Endothelial cell (in vitro differentiated cells): ENCODE measurements at places on chromosomes 12 and 14.

DNA sequence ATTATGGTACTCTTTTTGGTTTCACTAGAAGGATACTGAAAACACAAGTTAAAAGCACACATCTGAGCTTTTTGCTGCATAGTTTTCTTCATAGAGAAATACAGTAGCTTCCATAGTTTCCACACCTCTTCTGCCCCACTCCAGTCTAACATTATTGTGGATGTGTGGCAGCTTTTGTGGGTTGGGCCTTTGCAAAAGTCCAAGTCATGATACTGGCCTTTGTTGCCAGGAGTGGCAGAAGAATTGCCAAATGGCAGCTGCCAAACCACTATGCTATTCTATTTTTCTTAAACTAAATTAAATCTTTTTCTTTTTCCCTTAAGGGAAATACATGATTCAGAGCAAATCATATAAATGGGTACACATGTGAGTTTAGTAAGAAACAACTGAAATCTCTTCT lies 114.8 kb downstream of the PLEKHA5 start:
- DNase-seq, result no peak

DNA sequence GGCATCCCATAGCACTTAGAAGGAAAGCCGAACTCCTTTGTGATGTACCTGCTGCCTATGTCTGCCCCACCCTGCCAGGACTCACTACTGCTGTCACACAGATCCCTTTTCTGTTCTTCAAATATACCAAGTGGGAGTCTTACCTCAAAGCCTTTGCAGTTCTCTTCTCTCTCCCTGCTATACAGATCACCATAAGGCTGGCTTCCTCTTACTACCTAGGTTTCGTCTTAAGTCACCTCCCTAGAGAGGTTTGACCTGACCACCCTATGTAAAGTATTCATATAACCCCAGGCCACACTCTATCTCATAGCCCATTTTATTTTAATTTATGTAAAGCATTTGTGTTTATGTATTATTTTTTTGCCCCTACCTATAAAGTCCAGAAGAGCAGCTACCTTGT lies 117.6 kb downstream of the CRADD start:
- no peak for DNase-seq

- no peak for DNase-seq
These were observed 1.6 kb upstream of the PPP2R5E start for GRCh38 chr14:63544591-63545299.

DNA sequence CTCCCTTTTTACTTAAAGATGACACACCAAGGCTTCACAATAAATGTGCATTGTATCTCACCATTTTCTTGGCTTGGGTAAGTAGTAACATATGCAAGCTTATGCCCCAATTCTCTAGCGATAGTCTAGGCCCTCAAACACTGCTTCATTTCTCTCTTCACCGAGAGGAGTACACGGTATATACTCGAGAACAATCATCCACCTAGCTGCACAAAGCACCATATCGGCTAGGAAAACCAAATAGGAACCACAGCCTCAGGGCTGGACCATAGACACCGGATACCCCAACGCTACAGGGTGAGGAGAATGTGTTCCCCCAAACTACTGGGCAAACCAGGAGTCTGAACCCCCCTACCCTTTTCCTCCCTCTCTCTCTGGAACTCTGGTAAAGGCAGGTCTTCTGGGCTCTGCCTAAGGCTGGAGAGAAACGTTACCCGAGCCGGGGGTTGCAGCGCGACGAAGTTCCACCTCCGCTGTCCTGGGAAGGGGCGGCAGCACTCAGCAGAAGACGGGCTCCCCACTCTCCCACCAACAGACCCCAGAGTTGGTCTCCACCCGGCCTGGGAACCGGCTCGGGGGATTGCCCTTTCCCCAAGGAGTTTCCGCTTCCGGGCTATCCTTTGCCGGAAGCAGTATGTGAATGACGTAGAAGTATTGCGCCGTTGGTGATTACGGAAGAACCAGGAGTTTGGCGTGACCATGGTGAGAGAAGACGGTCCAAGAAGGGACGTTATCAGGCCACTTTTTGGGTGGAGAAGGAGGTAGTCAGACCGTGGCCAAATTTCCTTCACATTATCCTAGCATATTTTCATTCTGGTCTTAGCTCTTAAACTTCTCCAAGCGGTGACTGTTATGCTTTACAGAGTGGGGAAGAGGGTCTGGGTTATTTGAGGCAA lies at the start of the genes AREL1 and FCF1:
Gene AREL1 (minus strand): TSS at position 582 of the 896 bp plus-strand sequence. CDS start 27,465 bp downstream, outside the sequence.
Gene FCF1 (plus strand): TSS at position 646 of the 896 bp plus-strand sequence. CDS start 54 bp downstream, at position 700.
- DNase-seq, result peak; percentile 82

DNA sequence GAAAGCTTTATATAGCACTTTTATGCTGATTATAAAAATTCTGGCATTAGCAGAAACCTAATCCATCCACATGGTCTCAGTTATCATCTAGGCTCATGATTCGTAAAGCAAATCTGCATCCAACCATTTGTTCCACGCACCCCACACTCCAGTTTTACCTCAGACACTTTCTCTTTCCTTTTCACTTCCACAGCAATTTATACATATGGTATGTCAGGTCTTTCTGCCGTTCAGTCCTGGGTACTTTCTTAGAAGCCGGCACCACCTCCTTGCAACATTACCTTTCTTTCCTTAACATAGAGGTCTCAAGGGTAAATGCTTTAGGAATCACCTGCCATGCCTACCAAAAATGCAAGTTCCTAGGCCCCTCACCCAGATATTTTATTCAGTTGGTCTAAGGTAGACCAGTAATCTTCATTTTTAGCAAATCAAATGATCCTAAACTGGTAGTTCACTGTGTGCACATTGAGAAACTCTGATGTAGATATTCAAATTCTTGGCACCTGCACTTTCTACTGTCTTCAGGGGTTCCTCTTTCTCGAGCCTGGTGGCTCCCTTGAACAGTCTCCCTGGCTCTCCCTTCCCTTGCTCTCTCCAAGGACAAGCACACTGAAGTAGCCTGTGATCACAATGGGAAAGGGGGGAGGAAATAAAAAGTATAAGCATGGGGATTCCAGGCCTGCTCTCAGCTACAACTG lies 2.8 kb upstream of the KRAS start:
- DNase-seq, result no peak

DNA sequence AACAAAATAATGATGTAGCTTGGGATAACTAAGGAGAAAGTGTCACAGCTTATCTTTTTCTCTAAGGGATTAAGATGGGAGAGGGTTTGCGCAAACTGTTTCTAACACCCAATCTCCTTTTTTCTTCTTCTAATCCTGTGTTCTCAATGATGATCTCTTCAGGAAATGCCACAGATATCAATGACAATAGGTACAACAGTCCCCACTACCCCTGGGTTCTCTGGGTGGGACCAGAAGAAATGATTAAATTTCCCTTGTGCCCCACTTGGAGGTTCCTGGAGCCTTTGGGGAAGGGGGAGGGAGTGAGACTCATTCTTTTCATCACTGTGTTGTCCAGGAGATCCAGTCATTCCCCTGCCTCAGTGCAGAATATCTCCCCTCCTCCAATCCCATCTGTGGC lies 8.6 kb upstream of the PIP4K2C start:
- DNase-seq, result no peak
